Dorsolateral prefrontal cortex (tissue), 122 donors: ENCODE measurements at places on chromosomes 3 and 15.
A peak's percentile ranks its signal among the peaks of the same experiment; 100 is the strongest.

DNA sequence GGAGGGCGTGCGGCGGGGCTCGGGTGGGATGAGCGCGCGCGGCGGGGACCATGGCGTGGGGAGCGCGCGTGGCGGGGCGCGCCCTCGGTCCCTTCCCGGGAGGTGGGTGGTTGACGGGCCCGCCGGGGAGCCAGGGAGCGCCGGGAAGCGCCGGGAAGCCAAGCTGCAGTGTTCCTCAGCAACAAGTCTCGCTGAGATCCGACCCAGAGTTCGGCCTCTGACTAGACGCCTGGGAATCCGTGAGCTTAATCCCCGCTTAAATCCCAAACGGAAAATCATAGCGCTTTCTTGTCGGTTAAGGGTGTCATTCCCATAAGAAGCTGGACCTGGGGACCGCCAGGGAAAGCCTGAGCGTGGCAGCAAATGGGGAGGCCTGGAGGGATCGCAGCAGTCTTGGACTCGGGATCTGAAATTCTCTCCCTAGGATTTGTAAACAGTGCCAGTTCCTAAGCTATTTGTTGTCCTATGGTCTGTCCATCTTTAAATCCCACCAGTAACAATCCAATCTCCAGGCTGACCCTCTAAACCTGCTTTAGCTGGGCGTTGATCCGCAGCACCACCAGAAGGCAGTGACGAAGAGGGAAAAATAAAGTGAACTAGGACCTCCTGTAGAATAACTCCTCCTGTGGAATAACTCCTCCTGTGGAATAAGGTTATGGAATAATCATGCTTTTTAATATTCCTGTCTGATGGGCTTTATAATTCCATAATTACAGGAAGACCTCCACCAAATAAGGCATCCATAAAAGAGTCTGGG lies 570 bp upstream of the NEDD4 start:
- DNase-seq: peak; percentile 33

DNA sequence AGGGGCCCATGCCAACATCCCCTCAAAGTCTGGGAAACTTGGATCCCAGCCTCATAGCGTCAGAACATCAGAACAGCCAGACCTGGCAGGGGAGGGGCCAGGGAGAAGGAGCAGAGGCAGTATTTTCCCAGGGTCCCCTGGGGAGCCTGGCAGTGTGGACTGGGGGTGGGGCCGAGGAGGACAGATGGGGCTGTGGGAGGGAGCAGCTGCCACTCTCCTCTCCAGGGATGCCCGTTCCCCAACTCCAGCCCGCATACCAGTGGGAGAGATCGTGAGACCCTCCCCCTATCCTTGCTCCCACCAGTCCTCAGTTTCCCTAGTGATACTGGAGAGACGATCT lies 6.5 kb upstream of the DNAJB8 start:
- DNase-seq: no peak

DNA sequence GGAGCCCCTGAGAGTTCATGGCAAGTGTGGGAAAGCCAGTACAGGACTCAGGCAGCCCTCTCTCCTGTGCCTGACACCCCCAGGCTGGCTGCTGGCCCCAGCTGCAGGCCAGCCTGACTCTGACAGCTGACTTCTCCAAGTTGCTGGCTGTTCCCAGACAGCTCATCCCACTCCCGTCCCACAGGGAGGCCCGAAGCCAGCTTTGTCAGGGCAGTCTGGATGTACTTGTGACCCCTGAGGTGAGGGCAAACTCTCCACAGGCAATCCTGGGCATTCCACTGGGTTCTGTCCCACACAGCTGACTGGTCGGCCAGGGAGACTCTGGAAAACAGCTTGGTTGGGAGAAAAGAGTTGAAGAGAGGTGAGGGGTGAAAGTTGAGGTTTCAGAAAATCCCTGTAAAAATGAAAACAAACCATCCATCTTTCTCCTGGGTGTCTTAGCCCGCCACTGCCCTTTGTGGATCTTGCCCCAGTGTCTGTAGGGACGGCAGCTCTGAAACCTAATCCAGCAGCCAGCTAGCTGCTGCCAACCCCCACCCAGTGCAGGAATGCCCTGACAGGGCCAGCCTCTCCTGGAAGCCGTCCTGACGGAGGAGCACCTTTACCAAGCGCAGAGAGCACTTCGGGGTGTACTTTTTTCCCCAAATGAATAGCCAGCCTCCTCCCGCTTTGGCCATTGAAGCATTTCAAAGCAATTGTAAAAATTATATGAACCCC lies 87.9 kb downstream of the DNAJB8 start:
- no peak for DNase-seq

- no peak for DNase-seq
Measured at GRCh38 chr15:98123834-98124233, 163.3 kb downstream of the ARRDC4 start.

DNA sequence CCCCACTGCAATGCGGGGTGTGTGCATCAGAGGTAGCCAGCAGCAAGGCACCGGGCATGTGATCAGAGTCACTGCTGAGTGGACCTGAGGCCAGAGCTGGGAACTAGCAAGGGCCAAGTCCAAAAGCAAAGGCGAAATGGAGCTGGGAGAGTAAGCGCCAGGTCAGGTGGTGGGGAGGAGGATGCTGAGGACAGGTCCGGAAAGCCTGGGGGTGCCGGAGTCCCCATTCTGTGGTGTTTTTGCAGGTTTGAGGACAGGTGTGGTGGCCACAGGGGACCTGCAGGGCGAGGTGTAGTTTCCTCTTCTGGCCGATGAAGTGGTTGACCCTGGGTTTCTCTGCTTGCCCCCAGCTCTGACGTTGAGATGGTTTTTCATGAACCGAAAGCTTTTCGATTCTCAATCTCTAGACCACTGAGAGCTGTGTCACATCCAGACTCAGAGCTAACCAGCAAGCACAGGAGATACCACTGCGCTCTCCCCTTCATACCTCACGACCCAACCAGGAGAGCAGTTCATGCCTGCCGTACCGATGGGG lies 35.0 kb upstream of the HES1 start:
- no peak for DNase-seq
